Stimulated activated CD8-positive, alpha-beta memory T cell treated with anti-CD3 and anti-CD28 coated beads, Interleukin-15, amount 100 ng/mL, for 48 hours (primary cell): ENCODE measurements at places on chromosomes 4 and X.

- DNase-seq, result no peak
Measured at GRCh38 chr4:11468901-11469300, 40.2 kb upstream of the HS3ST1 start.

DNA sequence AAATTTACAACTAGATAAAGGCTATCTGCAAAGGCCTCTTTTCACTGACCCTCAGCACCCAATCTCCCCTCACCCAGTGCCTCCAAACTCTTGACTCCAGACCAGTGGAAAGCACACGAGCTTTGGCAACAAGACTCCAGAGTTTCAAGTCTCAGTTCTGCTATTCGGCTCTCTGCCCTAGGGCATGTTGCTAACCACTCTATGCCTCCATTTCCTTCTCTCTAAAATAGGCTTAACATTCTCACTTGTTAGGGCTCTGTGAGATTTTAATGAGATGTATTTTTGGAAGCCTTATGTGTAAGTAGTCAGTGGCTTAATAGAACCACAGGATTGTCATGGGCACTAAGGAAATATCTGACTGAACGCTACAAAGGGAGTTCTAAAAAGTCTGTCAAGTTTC lies 116.5 kb upstream of the IQCM start:
- no peak for DNase-seq

DNA sequence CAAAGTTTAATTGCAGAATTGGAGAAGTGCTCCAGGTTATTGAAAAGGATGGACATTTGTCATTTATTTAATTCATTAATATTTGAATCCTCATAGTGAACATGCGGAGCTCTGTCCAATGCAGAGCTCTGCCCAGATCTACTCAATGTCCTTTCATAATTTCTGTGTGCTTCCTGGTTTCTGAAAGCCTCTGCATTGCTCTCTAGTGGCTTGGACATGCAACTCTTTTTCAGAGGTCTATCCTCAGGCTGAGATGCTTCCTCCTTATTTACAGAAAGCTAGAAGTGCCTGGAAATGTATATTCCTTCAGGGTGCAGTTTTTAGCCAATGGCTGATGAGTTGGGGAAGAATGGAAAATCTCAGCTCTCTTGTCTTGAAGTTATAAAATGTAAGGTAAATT lies 786.1 kb upstream of the AADAT start:
- DNase-seq, result no peak

GRCh38 chr4:117376692-117377091 lies 291.3 kb upstream of the TRAM1L1 start:
- no peak for DNase-seq

GRCh38 chr4:144634978-144635747 lies 10.8 kb upstream of the HHIP start:
- DNase-seq, result no peak

DNA sequence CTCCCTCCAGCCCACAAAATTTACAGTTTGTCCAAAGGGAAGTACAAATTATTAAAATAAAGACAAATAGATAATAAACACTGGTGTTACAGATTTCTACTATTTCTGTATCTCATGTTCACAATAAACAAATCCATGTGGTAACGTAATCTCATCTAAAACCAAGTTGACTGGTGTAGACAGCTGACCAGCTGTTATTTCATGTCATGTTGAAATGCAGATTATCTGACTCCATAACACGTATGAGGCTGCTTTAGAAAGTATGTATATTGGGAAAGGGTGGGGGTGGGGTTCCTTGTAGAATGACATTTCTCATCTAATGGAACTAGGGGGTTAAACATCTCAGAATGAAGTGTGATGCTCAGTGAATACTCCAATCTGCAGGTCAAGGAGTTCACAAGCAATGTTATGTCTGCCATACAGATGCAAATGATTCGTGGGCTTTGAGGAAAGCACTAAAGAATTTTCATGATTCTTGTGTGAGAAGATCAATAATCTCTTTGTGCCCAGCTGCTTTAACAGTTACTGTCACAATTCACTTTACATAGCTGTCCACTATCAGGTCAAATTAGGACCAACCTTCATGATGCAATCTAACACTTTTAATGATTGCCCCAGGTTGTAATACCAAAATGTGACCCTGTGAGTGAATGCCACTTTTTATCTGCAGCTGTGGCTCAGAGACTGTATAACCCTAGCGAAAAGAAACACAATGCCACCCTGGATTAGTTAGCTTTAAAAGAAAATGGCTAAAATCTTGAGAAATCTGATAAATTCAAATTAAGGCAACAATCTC lies 114.0 kb downstream of the ENOX2 start:
- DNase-seq, result no peak

GRCh38 chrX:94814216-94814615 lies 1140.2 kb downstream of the FAM133A start:
- no peak for DNase-seq

DNA sequence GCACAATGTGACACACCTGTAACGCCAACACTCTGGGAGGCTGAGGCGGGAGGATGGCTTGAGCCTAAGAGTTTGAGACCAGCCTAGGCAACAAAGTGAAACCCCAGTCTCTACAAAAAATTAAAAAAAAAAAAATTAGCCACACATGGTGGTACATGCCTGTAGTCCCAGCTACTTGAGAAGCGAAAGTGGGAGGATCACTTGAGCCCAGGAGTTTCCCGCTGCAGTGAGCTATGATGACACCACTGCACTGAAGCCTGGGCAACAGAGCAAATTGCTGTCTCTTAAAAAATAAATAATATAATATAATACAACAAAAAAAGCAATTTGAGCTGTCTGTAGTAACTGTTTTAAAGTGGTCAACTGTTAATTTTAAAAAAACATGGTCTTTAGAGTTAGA lies 13.2 kb downstream of the SPOCK3 start:
- DNase-seq, result no peak

DNA sequence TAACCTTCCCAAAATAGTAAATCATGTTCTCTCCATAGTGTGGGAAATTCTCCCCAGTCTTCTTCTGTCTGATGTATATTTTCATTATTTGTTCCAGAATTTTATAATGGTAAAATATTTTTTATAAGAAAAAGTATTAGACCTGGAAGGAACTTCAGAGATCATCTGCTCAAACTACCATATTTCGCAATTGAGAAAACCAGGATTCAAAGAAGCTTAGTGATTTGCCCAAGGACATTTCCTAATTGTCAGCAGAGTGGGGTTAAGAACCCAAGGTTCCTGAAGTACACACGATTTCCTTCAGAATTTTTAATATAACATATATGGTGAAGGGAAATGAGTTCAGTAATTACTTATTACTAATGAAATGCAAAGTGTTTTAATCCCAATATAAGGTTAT lies 24.1 kb downstream of the OCIAD1 start:
- DNase-seq, result no peak

DNA sequence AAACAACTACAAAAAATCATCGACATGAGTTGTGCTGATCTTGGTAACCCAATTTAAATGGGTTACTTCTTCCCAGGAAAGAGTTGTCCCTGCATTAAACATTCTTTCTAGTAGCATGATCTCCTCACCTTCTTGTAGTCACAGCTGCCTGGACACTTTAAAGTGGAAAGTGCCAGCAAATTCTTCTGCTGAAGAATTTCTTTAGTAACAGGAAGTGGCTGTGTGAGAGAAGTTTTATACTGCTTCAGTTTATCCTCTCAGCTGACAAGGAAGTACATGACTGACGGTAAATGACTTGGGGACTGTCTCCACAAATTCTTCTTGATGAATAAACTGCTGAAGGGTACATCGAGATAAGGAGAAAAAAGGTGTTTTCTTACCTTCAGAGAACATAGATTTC lies 18.2 kb upstream of the TNIP3 start:
- DNase-seq, result no peak

DNA sequence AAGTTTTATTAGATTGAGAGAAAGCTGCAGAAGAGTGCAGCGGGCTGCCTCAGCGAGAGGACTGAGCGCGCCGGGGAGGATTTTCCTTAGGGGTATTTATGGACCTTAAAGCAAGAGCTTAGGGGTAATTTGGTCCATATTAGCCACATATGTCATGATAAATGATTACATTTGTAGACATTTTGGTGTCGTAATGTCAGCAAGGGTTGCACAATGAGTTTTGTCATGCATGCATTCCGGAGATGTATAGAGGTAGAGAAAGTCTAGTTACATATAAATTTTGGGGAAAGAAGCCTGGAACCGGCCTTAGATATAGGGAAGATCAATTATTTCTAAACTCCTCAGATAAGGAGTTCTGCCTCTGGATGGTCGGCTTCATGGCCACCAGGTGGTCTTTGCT lies 10.0 kb downstream of the MGST2 start:
- no peak for DNase-seq

DNA sequence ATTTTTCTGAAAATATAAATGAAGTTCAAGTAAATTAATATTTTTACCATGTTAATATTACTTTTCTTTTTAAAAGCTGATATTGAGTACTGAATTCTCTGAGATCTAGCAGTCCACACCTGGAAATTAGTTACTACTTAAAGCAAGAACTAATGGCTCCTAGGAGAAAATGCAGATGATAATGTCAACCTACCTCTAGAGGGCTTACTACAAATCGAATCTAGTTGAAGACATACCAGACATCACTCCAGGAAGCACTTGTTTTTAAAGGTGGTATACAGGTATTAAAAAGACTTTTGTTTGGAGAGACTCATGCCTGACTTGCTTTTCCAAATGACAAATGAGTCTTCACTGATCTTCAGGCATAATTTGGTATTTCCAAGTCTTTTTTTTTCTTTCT lies 516.4 kb upstream of the BOD1L1 start:
- DNase-seq, result no peak

DNA sequence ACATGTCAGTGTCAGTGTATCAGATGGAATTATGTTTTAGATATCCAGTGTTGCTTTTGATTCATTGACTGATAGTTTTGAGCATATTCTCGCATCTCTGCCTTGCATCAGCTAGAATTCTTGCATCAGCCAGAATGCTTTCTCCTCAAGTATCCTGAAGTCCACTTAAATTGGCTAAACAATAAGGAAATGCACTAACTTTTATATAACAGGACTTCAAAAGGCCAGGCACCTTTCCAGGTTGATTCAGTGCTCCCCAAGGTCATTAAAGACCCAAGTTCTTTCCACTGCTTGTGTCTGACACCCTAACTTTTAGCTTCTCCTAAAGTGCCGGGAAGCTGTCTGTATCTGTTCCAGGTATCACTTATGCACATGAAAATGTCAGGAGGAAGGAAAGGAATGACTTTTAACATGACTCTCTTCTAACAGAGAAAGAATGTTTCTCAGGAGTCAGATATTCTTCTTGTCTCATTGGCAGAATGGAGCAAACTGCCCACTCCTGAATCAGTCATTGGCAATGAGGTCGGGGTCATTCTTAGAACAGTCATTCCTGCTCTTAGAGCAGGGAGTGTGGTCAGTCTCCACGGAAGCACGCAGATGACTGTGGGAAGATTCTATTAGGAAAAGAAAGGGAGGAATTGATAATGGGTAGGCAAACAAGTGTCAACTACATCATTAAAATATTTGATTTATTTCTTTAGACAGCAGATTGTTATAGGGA lies 92.9 kb upstream of the TLL1 start:
- DNase-seq, result no peak

DNA sequence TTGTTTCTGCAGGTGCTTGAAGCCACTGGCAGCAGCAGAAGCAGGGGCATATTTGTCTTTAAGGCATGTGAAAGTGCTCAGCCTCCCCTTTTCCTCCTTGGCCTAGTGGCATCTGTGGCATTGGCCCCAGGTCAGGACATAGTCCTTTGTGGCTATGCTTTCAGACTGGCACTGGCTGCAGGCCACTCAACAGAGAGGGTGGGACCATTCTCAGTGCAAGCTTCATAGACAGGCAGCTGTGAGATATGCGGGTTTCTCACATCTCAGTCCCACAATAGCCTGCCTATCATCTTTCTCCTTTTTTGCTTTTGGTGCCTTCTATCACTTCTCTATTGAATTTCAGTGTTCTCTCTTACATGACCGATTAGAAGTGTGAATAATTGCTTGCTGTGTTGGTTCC lies 104.8 kb downstream of the ACTRT1 start:
- DNase-seq, result no peak

DNA sequence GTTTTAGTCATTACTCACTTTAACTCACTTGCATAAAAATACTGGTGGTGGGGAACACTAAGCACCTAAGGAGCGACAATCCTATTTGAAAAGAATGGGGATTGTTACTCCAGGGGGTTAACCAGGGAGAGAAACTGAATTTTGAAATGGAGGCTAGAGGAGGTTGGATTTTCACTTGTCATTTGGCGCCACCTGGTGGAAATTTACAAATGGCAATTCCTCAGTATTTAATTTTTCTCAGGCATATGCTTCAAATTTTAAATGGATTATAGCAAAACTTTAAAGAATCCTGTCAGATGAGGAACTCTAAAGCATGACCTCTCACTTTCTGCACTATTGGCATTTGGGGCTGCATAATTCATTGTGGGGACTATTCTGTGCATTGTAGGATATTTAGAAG lies 2.7 kb upstream of the GEMIN8 start:
- no peak for DNase-seq

- no peak for DNase-seq
Measured at GRCh38 chr4:36417146-36417545, 135.7 kb downstream of the DTHD1 start.

DNA sequence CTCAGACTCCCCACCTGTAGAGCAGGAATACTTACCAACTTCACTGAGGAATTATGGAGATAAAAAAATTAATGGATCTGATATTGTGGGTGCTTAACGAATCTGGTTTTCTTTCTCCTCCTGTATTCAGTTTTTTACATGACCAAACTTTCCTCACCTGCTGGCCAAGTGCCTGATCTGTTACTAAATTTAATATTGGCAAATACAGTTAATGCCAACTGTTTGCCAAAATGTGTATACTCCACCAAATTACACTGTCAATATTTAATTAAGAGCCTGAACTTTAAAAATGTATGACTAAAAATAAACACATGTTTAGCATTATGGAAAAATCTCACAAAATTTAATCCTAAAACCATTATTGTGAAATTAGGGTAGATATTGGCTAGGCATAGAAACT lies 3.3 kb downstream of the PGRMC2 start:
- DNase-seq, result no peak
